ENCODE measurements at places on chromosomes 13 and 19.
A peak's percentile ranks its signal among the peaks of the same experiment; 100 is the strongest.

- no peak for DNase-seq
Observed at GRCh38 chr13:112106478-112107141, 39.7 kb downstream of the SOX1 start.

DNA sequence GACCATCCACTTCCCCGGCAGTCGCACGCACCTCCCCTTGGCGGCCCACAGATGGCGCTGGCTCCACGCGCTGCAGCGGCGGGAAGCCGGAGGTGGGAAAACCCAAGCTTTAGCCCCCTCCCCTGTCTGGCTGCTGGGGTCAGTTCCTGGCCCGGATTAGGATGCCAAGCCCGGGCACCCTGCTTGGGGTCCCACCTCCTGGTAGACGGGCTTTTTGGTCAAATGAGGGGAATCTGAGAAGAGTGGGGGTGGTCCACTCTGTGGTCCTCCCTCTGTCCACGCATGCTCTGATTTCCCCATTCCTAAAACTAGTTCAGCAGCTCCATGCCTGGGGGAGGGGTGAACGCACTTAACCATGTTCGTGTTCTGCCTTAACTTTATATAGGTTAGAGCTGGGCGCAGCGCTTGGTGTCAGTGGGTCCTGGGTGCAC, 8.1 kb upstream of the ADGRE2 start:
- DNase-seq: no peak

- no peak for DNase-seq
Observed at GRCh38 chr13:46975173-46975572, 78.3 kb upstream of the HTR2A start.

DNA sequence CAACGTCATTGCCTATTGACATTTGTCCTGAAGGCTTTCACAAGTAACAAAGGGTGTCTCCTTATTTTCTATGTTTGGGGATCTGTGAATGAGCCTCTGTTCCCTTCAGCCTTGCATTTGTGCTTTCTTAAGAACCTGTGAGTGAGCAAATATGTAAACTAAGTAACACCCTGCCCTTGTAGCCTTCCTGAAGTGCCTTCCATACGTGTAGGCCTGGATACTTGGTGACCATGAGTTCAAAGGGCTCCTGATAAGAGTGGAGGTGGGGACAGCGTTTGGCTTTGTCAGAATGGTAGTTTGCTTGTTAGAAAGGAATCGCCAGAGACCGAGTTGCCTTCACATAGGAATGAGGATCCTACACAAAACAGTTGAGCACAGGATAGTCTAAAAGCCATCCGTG, 14.5 kb upstream of the CCDC97 start:
- no peak for DNase-seq

GRCh38 chr19:16957151-16957701, 68.4 kb downstream of the F2RL3 start:
- DNase-seq: no peak

GRCh38 chr19:45038931-45039893, at the start of gene CLASRP:
Gene CLASRP (plus strand): TSS chr19:45039045. CDS start chr19:45040213, 1,168 bp downstream.
- peak; percentile 74 for DNase-seq

GRCh38 chr19:18991468-18991867, 41.8 kb downstream of the SUGP2 start:
- DNase-seq: no peak

GRCh38 chr13:52454459-52454819, 839 bp upstream of the CKAP2 start:
- DNase-seq: no peak

DNA sequence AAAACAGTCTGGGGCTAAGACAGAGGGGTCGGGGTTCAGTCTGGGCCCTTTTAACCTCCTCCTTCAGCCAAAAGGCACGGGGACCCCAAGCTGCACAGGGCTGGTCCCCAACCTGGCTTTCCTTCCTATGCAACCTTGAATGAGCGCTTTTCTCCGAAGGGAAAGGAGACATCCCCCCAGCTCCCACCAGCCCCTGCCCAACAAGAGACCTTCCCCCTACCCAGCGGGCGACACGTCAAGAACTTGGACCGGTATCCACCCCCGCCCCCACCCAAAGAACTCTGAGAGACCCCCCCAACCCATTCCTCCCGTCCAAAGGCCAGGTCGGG, 35.0 kb upstream of the NANOS3 start:
- no peak for DNase-seq
